ENCODE measurements at places on chromosomes 5 and 9. TPM values are rescaled to one million over a fixed set of nuclear protein-coding genes. Genes with fewer than 3 reads are reported as not detected.

DNA sequence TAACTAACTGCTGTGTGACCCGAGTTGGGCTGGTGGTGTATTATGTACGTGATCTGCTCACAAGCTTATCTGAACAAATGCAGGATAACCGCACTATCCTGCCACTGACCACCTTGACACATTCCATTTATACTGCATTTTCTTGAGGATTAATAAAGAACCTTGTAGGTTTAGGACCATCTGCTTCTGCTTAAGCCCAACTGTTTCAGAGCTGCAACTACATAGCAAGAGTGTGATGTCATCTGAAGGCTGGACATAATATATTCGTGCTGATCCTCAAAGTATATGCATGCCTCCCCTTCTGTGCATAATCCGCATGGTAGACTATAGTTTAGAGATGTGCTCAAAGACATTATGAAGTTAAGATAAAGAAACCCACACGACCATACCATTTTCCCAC lies 435.9 kb downstream of the BNC2 start:
- DNase-seq = no peak

DNA sequence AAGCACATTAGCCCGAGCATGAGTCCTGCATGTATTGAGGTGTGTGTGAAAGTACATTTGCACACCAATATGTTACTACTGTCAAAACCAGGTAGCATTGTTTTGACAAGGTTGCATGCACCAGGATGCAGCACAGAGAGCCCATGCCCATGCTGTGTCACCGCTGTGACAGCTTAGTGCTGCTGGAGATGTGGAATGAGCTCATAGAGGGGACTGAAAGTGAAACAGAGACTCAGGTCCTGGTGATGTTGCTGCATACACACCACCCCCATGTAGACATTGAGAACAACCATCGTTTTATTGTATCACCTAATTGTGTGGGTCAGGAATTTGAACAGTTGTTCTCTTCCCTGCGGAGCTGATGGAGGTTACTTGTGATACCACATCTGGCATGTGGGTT lies 53.0 kb downstream of the GADD45G start:
- no peak for DNase-seq

- DNase-seq = no peak
Observed at GRCh38 chr5:157485340-157485739, 25.3 kb downstream of the NIPAL4 start.

DNA sequence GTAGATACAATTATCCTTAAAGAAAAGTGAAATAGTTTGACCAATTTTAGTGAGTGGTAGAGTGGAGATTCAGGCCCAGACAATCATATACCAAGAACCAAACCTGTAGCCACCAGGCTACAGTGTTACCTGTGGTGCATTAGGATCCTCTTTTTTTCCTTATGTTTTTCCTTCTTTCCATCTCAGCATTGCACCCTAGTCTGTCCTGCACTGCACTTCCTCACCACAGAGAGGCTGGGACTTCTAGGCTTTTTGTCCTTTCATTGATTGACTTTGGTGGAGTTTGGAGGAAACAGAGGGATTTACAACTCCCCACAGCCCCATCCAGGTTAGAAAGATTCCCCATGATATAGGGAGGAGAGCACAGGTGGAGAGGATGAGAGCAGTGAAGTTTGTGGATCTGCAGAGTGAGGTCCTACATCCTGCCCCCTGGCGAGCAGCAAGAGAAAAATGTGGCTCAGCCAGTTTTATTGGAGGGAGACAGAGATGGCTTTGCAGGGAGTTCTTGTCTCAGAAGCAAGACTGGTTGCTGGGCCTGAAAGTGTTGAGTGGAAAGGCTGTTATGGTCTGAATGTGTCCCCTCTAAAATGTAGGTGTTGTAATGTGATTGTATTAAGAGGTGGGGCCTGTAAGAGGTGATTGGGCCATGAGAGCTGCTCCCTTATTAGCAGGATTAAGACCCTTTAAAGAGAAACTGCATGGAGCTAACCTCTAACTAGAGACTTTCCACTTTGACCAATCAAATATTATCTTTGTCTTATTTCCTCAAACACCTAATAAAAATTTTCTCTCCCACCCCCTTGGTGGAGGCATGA lies 36.2 kb downstream of the KIF4B start:
- DNase-seq = no peak

- DNase-seq = no peak
Observed at GRCh38 chr5:179377421-179378115, 32.3 kb upstream of the ADAMTS2 start.

DNA sequence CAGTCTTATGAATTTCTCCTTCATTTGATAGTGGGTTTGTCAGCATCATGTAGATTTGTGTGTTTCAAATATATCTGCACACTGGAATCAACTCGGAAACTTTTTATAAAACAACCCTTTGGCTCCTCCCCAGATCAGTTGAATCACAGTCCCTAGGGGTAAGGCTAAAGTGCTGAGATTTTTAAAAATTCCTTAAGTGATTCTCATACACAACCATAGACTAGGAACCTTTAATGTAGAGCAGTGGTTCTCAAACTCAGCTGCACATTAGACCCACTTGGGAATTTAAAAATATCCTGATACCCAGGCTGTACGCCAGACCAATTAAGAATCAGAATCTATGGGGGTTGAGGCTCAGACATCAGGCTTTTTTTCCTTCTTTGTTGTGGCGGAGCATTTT lies 17.5 kb upstream of the JAK2 start:
- DNase-seq = no peak

DNA sequence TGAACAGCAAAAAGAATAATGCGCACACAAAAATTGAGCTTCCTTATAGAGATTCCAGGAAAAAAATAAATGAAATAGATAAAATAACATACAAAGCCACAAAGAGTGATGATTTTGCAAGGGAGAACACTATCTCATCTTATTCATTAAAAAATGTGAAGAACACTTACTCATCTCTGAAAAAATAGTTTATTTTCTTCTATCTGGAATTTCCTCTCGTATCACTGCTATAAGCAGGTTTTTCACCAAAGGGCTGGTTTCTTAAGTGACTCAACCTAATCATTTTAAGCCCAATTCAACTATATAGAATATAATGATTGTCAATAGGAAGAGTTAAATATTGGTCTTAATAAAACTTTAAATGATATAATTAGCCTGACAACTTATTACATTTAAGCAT lies 504.9 kb downstream of the NR2F1-AS1 start:
- no peak for DNase-seq

Gene DND1
- 0.28 TPM for total RNA-seq

Gene BAAT
- not detected for total RNA-seq

Gene ALDH1A1
- total RNA-seq = 287 TPM

Gene PCA3
- total RNA-seq = not detected
